ENCODE measurements at places on chromosomes 2 and 18.
A peak's percentile ranks its signal among the peaks of the same experiment; 100 is the strongest.

GRCh38 chr2:223093436-223094241 is 41.6 kb downstream of the KCNE4 start:
- DNase-seq: peak; percentile 75

DNA sequence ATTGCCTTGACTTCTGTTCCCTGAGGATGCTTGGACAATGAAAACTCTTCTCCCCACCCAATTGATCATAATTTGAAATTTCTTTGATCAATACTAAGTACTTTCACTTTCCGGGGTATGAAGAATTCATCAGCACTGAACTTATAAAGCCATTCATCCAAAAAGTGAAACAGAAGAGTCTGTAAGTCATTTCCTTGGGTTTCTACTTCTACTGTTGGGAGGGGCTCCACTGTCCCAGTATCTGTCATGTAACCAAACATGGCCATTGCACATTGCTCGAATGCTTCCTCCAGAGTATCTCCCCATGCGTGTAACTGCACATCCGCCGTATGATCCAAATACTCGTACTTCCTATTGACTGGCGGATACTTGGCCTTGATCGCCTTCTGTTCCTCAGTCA is 30.3 kb downstream of the NCL start:
- DNase-seq: no peak

DNA sequence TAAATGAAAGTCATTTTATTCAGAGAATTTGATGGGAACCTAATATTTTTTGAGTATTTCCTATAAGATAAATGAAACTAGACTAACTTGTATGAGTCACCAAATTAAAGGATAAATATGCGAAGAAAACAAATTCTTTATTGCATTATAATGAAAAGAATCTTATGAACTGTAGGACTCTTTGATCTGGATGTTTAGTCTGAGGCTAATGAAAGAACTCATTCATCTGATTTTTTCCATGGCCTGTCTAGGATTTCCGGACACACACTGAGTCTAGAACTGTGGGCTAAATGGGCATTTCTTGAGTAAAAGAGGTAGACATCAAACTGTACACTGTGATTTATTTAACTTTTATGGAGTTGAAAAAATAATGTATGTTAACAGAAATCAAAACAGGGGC is 43.0 kb downstream of the ZNF519 start:
- DNase-seq: no peak

DNA sequence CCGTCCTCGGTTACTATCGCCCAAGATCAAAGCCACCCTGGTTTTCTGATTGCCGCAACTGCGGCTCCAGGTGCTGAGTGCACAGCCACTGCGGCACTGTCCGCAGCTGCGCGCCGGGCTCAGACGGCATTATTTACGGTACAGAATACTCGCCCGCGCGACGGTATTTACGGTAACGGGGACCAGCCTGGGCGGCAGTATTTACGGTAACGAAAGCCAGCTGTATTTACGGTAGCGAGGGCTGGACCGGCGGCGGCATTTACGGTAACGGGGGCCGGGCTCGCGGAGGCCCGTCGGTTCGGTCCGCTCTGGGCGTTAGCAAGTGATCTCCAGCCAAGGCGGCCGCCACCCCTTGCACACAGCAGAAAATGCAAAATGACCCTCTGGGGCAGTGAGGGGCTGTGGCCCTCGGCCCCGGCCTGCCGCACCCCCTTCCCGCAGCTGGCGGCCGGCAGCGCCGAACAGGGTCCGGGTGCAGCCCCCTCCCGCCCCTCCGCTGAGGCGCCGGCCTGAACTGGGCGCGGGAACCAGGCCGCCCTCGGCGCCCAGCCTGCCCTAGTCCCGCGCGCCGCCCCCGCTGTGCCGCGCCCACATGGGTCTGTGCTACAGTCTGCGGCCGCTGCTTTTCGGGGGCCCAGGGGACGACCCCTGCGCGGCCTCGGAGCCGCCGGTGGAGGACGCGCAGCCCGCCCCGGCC is at the start of gene GNAL:
TSS of gene GNAL (plus strand) at position 293 of the 697 bp plus-strand sequence. CDS start at position 593, 300 bp downstream.
- DNase-seq: peak; percentile 84

DNA sequence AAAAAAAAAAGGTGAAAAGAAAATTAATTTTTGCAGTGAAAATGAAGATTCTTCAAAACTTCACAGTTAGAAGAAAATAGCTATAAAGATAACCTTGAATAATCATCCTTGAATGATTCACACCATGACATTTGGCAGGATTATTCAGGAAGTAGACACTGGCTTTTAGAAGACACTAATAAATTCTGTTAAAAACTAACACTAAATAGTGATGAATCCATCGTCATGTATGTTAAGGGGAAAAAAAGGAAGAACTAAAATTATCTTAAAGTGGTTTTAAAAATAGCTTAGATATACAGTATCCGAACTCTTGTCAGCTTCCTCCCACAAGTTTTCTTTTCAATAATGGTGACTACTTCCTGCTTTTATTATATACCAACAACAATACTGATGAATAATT is 10.2 kb downstream of the USP37 start:
- DNase-seq: no peak

- no peak for DNase-seq
These were observed 31.9 kb downstream of the SNORC start for GRCh38 chr2:232901736-232902578.

DNA sequence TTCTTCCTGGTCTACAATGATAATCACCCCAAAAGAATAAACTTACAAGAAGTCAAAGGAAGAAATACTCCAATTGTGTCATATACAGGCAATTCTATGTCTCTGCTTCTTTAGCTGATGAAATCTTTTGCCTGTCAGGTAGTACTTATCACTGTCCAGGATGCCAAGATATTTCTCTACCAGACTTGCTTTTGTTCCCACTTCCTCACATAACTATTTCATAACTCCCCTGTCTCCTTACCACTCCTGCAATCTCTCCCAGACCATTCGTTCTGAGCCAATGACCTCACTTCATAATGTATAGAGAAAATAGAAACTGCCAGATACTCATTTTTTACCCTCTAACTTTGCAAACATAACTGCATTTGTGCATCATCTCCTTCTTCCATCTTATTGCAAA is 39.1 kb downstream of the HNMT start:
- DNase-seq: no peak

GRCh38 chr18:54742120-54742519 is 86.2 kb upstream of the RAB27B start:
- DNase-seq: no peak

DNA sequence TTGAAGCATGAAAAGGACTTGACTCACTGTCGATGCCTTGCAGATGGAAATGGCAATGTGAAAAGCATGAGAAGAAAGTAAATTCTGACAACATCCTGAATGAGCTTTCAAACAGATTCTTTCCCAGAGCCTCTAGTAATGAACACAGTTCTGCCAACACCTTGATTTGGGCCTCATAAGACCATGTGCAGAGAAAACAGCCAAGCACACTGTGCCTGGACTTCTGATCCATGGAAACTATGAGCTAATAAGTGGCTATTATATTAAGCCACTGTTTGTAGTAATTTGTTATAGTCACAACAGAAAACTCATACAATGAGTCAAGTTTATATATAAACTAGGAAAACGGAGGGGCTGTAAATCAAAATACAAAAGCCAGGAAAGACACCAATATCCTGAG is 477.3 kb downstream of the MBD2 start:
- DNase-seq: no peak

GRCh38 chr2:212712466-212712865 is 173.9 kb upstream of the ERBB4 start:
- DNase-seq: no peak

- no peak for DNase-seq
These were observed 15.1 kb upstream of the BOD1L2 start for GRCh38 chr18:57131782-57132181.

GRCh38 chr2:96775160-96775559 is 14.5 kb downstream of the CNNM4 start:
- no peak for DNase-seq

GRCh38 chr2:119859528-119859927 is 99.8 kb downstream of the PTPN4 start:
- DNase-seq: no peak

- no peak for DNase-seq
These were observed 251.3 kb upstream of the PXDN start for GRCh38 chr2:1995584-1995983.

- DNase-seq: no peak
These were observed 10.5 kb upstream of the FAM171B start for GRCh38 chr2:186683341-186683740.

DNA sequence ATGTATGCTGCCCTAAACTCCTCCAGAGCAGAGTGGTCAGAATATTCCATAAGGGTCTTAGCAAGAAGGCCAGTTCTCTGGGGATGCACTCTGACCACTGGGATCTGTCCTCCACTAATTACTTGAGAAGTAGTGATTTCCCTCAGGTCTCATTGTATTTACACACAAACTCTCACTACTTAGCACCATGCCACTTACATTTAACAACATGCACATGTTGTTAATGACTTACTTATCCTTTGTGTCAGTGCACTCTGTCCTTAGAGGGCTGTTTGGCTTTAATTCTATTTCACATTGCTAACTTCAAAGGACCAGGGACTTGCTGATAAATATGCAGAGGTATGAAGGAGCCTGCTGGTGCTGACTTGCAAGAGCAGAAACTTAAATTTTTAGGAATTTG is 1415.5 kb upstream of the ACVR2A start:
- DNase-seq: no peak

- no peak for DNase-seq
These were observed 121.0 kb downstream of the KLHL29 start for GRCh38 chr2:23505984-23506380.

GRCh38 chr2:164771897-164772296 is 69.7 kb downstream of the COBLL1 start:
- DNase-seq: no peak

DNA sequence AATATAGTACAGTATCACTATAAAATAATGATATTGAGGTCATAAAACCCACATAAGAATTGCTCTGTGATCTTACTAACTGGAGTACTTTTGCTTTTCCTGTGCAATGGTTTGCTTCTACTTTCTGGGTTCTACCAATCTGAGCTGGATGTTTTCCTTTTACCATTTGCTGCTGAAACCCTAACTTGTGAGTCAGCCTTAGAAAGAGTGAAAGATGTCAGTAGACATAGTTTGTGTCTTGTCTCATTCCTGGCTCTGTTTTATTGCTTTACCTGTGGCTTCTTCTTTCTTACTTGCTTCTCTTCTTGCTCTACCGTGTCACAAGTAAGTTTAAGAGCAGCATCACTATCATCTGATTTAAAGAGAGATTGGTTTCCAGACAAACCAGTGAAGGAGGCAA is 61.0 kb downstream of the MBD2 start:
- no peak for DNase-seq

DNA sequence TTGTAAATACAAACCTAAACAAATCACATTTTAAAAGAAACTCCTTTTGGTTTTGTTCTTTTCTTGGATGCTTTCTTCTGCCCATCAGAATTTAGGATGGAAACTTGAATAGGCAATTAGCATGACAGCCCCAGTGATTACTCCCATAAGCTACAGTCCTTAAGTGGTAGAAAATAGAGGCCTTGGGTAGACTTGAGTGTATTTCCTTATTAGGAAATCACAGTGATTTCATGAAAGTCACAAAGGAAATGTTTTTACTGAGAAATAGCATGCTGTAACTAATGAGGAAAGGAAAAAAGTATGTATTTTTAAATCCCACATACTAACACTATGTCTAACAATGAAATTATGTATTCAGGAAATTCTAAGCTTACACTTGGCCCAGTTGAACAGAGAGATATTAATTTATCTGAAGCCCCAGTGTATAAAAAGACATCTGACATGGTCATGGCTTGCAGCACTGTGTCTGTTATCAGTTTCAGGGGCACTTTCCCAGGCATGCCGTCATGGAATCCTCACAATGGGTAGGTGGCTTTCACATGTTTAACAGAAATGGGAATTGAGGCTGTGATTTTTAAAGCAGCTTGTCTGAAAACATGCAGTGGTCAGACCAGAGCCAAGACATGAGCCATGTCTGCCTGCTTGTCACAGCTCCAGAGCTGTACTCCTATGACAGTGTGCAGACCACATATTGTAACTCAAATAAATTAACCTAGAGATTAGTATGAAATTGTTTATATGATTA is 79.7 kb upstream of the TRIB2 start:
- DNase-seq: no peak

GRCh38 chr2:1584691-1585485 is 159.4 kb downstream of the PXDN start:
- no peak for DNase-seq

DNA sequence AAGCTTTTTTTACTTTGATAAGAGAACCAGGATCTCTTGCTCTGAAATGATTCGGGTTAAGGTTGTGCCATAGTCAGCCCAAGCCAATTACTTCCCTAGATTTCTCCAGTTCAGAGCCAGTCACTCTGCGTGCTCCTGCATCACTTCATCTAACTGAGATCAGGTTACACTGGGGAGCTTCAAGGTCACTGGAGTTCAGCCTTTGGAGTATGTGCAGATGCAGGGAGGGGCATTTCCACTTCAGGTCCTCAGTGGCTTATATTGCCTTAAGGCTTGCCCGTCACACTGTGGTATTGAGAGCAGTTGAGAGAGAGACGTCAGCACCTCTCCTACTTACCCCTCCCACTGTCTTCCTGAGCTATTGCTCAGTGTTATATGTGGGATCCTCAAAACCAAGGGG is 317.8 kb downstream of the EPHA4 start:
- no peak for DNase-seq

DNA sequence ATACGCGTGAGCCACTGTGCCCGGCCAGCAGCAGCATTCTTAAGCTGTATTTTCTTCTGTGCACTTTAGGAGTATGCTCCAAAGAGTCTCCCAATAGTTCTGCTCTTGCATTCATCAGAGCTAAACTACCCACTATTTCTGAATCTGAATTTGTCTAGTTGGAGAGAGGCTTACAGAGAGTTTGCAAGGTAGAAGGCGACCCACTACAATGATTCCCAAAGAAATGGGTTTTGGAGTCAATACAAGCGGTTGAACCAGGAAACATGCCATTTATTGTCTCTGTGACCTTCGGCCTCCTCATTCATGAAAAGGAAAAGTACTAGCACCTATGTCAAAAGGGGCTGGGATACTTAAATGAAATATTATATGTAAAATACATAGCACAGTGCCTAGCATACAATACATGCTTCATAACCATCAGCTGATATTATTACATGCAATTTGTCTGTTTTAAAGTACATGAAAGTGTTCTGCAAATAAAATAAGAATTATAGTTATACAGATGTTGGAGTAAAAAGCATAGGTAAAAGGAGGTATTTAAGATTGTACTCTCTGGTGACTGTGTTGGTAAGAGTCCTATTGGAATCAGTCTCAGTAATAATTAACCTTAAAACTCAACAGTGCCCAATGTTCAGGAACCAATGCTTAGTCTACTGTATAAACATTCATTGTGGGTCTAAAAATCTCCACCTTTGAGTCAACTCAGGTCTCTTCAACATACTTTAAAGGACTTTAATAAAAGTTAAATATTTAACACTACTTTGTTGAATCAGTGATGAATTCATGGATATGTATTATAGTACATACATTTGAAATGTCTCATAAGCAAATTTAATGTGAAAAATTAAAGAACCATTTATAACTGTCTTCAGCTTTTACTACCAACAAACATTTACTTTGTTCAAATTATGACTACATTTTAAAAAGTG is 89.8 kb upstream of the GRB14 start:
- no peak for DNase-seq

Measured in left ventricle myocardium superior (tissue), 1 donor.